ENCODE measurements at places on chromosomes 3 and 15.

DNA sequence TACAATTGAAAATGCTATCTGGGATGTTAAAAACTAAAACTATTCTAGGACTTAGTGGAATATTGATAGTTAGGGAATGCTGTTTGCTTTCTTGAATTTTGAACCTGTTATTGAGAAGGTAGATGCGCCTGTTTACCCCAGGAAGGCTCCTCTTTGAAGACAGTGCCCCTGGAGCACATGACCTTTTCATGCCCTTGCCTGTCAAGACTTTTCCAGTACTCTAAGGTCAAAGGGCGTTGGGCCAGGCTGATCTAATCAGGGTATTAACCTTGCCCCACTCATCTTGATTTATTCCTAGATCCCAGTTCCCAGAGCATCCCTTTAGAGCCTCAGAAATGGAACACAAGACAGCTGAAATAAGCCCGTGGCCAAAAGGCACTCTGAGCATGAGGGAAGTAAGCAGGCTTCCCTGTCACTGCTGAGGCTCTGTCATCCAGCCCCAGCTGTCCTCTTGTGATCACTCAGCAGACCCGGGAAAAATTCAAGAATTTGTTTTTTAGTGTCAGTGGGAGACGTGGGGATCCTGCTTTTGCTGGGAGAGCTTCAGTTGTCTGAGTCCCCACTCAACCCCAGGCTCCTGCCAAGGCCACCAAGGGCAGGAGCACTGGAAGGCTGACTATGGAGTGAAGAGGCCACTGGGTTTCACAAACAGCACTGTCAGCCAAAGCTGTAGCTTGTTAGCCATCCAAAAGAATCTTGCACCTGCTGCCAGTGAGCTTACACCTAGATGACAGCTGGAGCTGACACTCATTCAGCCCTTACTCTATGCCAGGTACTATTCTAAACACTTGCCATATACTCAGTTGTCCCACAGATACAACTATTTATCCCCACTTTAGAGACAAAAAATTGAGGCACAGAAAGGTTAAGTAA is 169.0 kb downstream of the PGPEP1L start:
- no peak for DNase-seq

GRCh38 chr3:43921056-43921648 is 230.4 kb downstream of the ABHD5 start:
- no peak for DNase-seq

DNA sequence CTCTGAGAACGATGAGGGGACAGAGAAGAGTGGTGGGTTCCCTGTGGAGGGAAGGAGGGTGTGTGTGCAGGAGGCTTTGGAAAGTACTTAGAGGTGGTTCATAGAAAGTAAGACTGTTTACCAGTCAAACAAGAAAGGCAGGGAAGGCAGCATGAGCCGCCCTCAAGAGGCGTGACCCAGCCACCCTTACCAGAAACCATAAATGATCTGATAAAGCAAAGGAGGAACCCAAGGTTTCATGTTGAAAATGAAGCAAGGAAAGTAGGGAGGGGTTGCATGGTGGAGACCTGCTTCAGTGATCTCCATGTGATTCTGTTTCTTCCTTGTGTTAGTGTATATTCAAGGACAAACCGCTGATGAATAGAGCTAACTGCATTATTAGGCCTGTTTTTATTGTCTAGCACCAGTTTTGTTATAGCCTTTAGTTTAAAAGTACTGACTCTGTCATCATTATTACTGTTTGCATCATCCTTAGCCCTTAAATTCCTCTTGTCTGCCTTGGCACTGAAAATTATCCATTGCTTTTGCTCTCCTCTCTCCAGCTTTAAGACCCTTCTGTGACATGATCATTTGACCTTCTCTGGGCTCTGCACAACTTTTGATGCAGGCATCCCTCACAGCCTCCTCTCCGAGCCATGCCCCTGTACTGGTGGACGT is 96.1 kb downstream of the STAC start:
- DNase-seq = no peak

DNA sequence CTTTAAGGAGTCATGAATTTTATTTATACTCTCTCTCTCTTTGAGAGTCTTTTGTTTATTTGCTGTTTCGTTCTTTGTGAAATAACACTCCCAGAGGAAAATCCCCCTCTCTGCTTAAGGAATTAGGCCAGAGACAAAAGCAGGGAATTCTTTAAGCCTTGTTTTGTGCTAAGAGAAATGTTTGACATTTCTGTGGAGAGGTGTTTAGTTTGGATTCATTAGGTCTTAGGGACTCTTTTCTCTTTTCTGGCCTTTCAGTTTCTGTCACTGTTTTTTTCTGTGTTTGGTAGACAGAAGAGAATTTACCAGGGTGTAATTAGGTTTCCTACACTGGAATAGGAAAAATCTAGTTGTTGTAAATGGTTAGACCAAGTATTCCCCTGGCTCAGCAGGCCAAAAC is 241.8 kb upstream of the NR2F2 start:
- DNase-seq = no peak

DNA sequence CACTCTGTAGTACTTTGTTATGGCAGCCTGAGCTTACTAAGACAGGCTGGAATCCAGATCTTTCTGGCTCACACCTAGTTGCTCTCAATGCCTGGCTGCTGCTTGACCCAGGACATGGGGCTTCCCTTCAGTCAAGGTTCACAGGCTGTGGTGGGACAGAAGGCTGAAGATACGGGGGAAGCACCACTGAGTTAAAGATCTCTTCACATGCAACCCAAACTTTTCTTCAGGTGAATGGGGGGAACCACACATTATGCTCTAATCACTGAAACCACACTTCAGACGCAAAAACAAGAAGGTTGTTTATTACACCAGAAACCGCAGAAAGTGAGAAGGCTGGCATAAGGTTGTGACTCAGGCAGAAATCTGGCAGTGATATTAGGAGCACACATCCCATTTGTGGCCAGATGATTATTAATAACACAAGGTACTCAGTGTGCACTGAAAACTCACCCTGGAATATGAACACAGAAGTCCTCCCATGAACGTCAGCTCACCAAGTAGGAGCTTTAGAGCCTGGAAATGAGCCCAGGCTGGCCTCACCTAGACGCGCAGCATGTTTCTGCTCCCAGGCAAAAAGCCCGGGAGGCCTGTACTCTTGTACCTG is 230.5 kb upstream of the CHRNA7 start:
- DNase-seq = peak; percentile 45

- peak; percentile 95 for DNase-seq
Observed at GRCh38 chr15:36778531-36778930, 199.1 kb downstream of the CDIN1 start.

- peak; percentile 35 for DNase-seq
Observed at GRCh38 chr3:184748219-184749135, 36.6 kb upstream of the MAGEF1 start.

DNA sequence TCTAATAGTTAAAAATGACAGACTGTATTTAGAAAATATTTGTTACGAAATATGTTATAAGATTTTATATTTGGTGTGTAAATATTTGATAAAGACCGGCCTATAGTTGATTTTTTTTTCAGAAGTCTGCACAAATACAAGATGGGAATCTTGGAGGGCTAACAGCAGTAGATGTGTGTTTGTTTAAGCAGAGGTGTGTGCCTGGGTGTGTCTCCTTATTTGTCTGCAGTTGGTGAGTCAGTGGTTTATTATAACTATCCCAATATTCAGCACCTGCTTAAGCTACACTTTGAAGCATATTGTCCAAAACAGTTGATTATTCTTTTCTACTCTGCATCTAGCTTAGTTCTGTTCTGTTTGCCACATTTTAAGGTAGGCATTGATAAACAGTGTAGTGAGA is 12.4 kb downstream of the GLCE start:
- no peak for DNase-seq

DNA sequence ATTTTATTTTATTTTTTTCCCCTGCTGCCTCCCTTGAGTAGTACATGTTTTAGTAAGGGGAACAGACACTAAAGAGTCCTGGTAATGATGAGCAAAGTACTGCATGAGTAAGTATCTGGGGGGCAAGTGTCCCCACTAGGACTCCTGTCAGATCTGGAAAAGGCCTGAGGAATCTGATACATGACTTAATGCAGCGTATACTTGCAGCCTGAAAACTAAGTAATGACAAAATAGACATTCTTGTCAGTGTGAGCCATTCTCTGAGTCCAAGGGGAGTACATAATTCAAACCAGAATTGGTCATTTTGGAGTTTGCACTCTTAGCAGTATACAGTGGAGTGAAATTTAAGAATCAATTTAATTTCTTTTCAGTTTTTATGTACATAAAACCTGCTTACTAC is 27.5 kb downstream of the NXPE3 start:
- peak; percentile 17 for DNase-seq

DNA sequence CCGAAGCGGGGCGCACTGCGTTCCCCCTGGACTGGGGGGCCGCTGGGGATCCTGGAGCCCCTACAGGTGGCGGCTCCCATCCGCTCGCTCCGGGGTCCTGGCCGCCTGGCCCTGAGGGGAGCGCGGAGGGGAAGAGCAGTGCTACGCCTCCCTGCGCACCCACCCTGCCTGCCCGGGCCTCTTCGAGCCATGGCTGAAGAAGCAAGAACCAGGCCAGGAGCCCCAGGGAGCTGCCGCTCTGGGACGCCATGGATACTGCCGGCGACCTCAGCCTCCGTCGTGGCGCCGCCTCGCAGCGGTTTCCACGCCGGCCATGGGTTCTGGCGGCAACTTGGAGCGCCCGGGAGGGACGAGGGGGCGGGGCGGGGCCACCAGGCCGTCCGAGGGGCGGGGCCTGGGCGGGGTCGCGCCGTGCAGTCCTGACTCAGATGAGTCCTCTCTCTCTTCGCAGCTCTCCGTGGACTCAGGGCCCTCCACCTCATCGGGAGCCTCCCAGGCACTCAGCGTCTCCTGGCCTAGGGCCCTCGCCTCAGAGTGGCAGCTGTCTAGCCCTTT is 50.9 kb downstream of the MYL3 start:
- peak; percentile 70 for DNase-seq

DNA sequence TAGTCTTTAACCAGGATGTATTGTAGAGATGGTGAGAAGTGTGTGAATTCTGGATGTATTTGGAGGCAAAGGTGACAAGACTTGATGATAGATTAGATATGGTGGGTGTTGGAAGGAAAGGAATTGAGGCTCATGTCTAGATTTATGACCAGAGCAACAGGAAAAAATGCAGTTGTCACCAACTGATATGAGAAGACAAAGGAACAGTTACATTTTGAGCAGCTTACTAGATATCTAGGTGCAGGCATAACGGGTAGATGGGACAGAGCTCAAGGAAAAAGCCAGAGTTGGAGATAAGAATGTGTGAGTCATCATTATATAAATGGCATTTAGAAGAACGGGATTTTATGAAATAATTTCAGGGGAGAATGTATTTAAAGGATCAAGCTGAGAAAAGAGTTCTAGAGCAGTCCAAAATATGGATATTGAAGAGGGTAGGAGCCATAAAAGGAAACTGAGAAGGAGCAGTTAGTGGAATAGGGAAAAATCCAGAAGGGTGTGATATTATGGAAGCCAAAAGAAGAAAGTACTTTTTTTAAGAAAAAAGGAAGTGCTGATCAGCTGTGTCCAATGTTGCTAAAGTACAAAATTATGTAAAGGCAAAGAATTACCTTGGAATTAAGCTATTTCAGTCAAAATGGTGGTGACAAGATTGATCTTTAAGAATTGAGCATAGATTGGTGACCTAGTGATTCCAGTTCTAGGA is 262.5 kb downstream of the CGGBP1 start:
- no peak for DNase-seq

DNA sequence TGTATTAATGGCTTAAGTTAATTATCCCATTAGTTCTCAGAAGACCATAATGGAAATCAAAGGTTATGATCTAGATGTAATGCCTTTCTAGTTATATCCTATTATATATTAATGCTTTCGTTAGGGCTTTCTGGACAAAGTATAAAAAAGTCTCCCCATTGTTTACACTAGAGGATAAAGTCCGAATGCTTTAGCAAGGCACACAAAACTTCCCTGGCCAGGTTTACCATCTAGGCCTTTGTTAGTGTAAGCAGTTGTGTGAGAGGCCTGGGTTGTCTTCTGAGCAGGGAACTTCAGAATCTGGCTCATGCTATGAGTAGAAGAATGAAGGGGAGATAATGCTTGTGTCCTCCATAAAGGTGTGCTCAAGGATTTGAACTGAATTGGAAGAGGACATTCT is 106.3 kb upstream of the MEIS2 start:
- no peak for DNase-seq

- no peak for DNase-seq
Observed at GRCh38 chr3:166362698-166363097, 525.5 kb upstream of the BCHE start.

- no peak for DNase-seq
Observed at GRCh38 chr15:92012368-92012629, 158.8 kb downstream of the SLCO3A1 start.

GRCh38 chr15:26433818-26434217 is 339.0 kb downstream of the GABRB3 start:
- DNase-seq = no peak

- no peak for DNase-seq
Observed at GRCh38 chr3:31762097-31762764, 218.8 kb downstream of the OSBPL10 start.

GRCh38 chr3:196789885-196790359 is 50.3 kb downstream of the PAK2 start:
- no peak for DNase-seq

- DNase-seq = peak; percentile 11
Observed at GRCh38 chr3:191761906-191762305, 300.9 kb downstream of the PYDC2 start.

- no peak for DNase-seq
Observed at GRCh38 chr3:125481786-125482185, 38.2 kb downstream of the SNX4 start.

GRCh38 chr3:47813551-47814177 is 10.7 kb downstream of the DHX30 start:
- no peak for DNase-seq

GRCh38 chr3:160381470-160381869 is 17.6 kb downstream of the IFT80 start:
- DNase-seq = no peak

- no peak for DNase-seq
Observed at GRCh38 chr3:44326515-44326914, 12.1 kb upstream of the TCAIM start.

- DNase-seq = no peak
Observed at GRCh38 chr15:37245358-37245757, 145.0 kb upstream of the MEIS2 start.

DNA sequence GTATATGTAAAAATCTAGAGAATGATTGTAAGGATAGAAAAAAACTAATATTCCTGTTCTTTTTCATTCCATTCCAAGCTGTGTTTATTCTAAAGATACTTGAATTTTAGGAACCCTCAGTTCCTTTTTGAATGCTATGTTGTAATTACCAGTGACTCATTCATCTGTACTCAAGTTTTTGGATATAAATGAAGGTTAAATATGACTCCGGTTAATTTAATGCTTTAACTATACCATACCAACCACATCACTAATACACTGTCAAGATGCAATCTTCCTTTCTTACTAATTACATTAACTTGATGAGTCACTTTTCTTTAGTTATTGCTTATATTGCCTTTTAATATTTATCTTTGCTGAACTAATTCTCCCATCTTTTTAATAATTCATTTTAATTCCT is 68.8 kb upstream of the ZNF148 start:
- DNase-seq = peak; percentile 89
